ENCODE measurements at places on chromosomes 4 and X. TPM values are rescaled to one million over a fixed set of nuclear protein-coding genes. Genes with fewer than 3 reads are reported as not detected.

Gene PDLIM3
- 9.8 TPM for total RNA-seq

Gene OCIAD1
- total RNA-seq: 114 TPM

Gene DDX53
- total RNA-seq: not detected

Gene TMPRSS11B
- total RNA-seq: not detected

Gene ARMCX5
- 7.4 TPM for total RNA-seq

Gene ALB
- 1.0 TPM for total RNA-seq

Gene HS6ST2
- total RNA-seq: 0.36 TPM

Gene CWH43
- not detected for total RNA-seq

Gene H2BW2
- not detected for total RNA-seq

Gene SERTM2
- 0.76 TPM for total RNA-seq

Gene HMX1
- not detected for total RNA-seq

Gene RAB33A
- not detected for total RNA-seq

Gene SUPT20HL2
- not detected for total RNA-seq

Gene THOC2
- 95.1 TPM for total RNA-seq

Gene NAP1L2
- total RNA-seq: 7.9 TPM

Gene CRMP1
- total RNA-seq: 0.49 TPM

Gene HSFX1
- total RNA-seq: 2.9 TPM

Gene GAGE12H
- not detected for total RNA-seq

Gene CT83
- total RNA-seq: not detected

Gene HSPA4L
- total RNA-seq: 12.6 TPM

Gene TIGD4
- 1.6 TPM for total RNA-seq

Gene DDX60
- total RNA-seq: 29.6 TPM

Gene UGT8
- total RNA-seq: 85.1 TPM

Gene IQCM
- total RNA-seq: not detected

Gene TRPC5OS
- not detected for total RNA-seq

Gene GUCY1B1
- total RNA-seq: 15.5 TPM

Gene PLAC8
- total RNA-seq: 4.5 TPM

Gene F9
- total RNA-seq: not detected

Gene TEX13B
- total RNA-seq: not detected

Gene PAPSS1
- 52.9 TPM for total RNA-seq

Gene TMEM271
- not detected for total RNA-seq

Gene ATP10D
- 35.9 TPM for total RNA-seq

Gene ZNF711
- 3.6 TPM for total RNA-seq

Gene PROM1
- 0.40 TPM for total RNA-seq

Gene MAGEB4
- not detected for total RNA-seq

Gene HMGN5
- 9.5 TPM for total RNA-seq

Gene PTPN13
- 90.1 TPM for total RNA-seq

Gene GRXCR1
- total RNA-seq: not detected
